ENCODE measurements at places on chromosomes 12 and 14.

GRCh38 chr12:109491671-109492070 is 14.2 kb downstream of the UBE3B start:
- no peak for DNase-seq

DNA sequence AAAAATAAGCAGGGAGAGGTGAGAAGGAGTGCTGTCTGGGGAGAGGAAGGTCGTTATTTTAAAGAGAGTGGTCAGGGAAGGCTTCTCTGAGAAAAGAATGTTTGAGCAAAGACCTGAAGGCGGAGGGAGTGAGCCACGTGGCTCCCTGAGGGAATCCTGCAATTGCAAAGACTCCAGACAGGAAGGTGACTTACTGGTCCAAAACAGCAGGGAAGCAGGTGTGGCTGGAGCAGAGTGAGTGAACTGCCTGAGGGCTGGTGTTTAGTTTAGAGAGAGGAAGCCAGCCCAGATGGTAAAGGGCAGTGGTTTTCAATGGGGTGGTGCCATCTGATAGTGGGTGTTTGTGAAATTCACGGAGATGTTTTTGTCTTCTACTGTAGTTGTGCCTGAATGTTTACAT is 58.8 kb upstream of the LTA4H start:
- DNase-seq = peak; percentile 91

DNA sequence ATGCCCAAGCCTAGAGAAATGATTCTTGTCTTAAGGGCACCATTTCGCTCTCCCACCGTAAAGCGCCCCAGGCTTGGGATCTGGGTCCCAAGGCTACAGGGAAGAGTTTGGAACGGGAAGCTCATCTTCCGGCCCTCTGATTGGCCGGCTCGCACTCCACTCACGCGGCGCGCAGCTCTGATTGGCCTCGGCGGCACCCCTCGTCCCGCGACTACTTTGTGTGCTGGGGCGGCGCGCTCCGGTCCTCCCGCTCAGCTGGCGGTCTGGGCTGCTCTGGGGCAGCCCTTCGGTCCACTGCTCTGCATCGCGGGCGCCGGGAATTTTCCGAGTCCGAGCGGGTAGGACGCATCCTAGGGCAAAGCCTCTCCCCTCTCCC is 886 bp upstream of the FUT8 start:
- peak; percentile 96 for DNase-seq

GRCh38 chr12:116982791-116983411 is 72.2 kb downstream of the FBXW8 start:
- DNase-seq = no peak

GRCh38 chr12:87921621-87922020 is 107.6 kb downstream of the C12orf50 start:
- DNase-seq = no peak

GRCh38 chr12:64170024-64170423 is 52.1 kb downstream of the KICS2 start:
- no peak for DNase-seq

DNA sequence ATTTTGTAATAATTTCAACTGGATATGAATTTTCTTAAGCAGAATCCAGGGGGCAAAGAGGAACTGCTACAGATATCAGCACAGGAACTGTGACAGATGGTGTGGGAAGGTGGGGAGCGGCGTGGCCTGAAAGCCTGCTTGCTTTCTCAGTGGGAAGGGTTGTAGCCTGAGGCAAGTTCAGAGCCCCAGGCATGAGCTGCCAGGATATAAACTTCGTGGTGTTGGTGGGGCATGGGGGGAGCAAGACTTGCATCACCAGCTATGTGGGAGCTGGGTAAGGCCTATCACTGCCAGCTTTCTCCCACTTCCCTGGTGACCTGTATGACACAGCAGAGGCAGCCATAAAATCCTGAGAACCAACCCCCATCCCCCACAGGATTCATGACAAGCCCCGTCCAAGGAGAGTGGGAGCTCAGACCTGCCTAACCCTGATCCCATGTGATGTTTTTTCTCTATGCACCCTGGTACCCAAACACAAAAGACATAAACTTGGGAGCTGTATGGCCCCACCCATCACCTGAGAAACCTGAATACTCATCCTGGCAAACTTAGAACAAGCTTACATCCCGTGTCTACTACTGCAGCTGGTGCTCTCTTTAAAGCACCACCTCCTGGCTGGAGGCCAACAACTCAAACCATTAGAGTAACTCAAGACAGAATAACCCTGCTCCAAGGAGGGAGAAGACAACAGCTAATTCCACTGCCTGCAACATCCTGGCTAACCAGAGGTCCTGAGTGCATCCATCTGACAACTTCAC is 16.5 kb downstream of the CLEC1A start:
- no peak for DNase-seq

GRCh38 chr12:32559434-32559833 is 119.7 kb upstream of the DNM1L start:
- no peak for DNase-seq

DNA sequence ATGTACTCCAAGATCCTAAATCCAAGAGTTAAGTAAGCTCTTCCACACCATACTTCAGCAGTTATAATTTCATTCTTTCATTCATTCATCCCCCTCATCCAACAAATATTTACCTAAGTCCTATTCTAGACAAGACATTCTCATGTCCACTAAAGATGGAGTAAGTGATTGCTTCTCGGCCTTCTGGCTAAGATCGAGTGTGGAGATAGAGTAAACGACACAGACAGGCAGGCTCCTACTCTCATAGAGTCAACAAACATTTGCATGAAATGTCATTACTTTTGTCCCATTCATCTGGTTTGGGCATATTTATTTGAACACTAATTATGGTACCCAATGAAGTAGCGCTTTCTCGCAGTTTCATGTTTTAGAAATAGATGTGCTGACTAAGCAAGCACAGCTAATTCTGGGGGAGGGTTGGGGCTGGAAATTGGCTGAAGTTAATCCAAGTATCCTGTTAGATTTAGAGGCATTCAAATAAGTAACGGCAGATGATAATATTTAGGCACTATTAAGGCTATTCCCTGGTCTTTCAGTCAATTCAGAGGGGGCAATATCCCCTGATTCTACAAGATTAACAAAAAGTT is 176.5 kb downstream of the CEP128 start:
- no peak for DNase-seq

DNA sequence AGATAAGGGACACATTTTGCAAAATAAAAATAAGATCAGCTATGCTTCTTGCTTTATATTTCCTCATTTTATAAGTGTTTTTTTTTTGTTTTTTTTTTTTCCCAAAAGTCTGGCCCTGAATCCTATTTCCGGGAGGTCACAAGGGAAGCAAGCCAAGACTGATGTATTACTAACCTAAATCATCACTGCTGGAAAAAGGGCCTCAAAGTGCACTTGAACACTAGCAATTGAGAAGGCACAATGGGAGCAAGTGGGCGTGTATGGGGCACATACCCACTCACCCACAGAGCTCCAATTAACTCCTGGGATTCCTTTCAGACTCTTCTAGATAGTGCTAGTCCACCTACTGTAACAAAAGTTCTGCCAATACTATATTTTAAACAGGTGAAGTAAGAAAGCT is 58.8 kb downstream of the STON2 start:
- DNase-seq = no peak

DNA sequence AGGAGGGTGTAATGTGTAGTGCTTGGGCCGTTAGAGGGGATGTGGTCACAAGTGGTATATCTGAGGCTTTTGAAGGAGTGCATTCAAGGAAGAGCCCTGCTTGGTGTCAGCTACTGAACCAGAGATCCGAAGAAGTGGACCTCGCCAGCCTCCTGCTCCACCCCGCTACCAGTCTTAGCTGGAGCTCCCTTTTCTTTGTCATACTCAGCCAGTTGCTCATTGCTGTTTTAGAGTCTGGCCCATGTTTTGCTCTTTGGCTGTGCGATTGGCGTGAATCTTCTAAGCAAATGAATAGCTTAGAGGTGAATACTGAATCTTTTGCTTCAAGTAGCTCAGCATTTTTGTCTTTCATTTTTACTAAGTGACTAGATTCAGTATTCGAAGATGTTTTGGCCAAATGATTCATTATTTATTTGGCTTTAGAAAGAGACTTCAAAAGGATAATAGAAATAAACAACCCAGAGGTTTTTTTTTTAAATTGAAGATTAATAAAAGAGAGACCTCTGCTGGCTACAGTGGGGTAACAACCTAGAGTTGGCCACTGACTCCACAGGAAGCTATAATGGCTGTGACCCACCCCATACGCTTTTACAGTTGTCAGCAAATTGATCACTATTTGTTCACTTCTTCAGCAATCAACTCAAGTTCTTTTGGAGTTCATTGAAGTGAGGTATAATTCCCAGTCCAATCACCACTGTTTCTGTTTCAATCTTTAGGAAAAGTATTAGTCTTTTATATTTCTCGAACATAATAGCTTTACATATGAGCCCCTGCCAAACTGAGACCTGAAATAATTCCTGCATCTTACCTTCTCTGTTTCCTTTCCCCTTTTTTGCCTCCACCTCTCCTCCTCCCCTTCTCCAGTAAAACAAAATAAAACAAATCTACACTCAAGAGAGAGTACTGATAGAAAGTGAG is 19.9 kb downstream of the CDKN1B start:
- DNase-seq = no peak

- DNase-seq = no peak
Measured at GRCh38 chr12:91171476-91171875, 11.1 kb downstream of the DCN start.

DNA sequence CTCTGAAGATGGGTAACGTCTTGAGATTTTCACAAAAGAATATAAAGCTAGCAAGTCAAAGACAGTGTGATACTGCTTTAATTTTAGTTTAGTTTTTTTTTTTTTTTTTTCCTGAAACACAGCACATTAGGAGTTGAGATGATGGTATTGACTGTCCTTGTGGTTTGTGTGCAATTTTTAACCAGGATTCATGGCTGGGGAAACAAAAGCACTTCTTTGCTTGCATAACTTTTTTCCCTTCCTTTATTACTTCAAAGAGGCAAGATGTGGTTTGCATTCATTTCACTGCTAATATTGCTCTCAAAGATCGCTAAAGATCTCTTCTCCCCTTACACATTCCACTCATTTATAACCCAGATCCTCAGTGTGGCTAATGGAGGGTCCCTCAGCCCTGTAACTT is 157.1 kb upstream of the PZP start:
- no peak for DNase-seq

- DNase-seq = no peak
Measured at GRCh38 chr12:70248876-70249275, 5.6 kb downstream of the CNOT2 start.

- DNase-seq = no peak
Measured at GRCh38 chr14:33062881-33063280, 124.2 kb downstream of the NPAS3 start.

GRCh38 chr12:124397807-124398577 is 103.1 kb downstream of the RFLNA start:
- DNase-seq = no peak

- DNase-seq = no peak
Measured at GRCh38 chr14:31166271-31166561, 41.4 kb downstream of the HECTD1 start.

GRCh38 chr12:99195474-99195873 is 452.1 kb upstream of the GARIN6 start:
- no peak for DNase-seq

DNA sequence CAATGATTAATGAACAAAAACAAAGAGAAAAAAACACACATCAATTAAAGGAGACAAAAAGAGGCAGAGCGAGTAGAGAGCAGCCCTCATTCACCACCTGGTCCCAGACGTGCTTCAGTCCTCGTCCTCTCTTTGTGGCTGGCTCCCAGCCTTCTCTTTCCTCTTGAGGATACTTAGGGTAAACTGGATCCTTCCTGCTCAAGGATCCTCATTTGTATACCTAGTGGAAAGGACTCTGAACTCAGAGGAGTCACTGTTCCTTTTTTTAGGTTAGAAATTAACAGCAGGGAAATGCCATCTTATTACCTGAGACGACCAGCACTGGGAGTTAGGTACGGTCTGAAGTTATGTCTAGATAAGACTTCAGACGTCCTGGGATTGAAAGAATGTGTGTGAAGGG is 9.7 kb downstream of the MLEC start:
- DNase-seq = no peak

- no peak for DNase-seq
Measured at GRCh38 chr14:24136684-24137528, 912 bp downstream of the PSME1 start.

GRCh38 chr12:126874427-126875026 is 1392.4 kb upstream of the TMEM132C start:
- peak; percentile 49 for DNase-seq

DNA sequence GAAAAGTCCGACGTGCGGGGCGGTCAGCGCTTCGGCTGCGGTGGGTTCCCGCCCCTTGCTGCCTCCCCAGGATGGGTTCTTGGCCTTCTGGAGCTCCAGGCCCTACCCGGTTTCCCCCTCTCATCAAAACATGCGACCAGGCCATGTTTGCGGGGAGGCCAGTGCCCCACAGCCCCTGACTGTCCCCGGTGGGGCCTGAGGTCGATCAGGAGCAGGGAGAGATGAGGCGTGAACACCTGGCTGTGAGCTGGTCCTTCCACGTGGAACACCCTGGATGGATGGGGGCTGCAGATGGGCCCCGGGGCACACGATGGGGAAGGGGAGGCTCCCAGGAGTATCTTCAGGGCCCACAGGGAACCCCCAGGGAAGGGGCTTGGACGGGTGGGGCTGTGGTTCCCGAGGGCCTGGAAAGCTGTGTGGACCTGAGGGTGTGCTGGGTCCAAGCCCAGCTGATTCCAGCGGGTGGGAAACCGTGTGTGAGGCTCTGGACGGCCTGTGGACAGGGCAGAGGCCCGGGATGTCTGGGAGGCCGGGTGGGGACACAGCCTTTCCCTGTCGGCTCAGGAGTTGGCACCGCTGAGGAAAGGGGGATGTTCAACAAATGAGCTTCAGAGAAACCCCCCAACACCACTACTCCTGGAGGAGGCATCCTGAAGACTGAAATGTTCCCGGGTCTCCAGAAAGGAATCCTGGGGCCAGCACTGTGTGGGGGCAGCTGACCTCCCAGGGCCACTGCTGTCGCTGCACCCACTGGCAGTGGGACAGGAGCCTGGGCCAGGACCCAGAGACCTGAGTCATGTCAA is 187.0 kb upstream of the C14orf180 start:
- no peak for DNase-seq
